ENCODE measurements at places on chromosomes 1 and 21. TPM values are rescaled to one million over a fixed set of nuclear protein-coding genes. Genes with fewer than 3 reads are reported as not detected.

- no peak for DNase-seq
Observed at GRCh38 chr1:29671446-29672356, 435.4 kb downstream of the PTPRU start.

GRCh38 chr1:225378880-225379279, 49.0 kb downstream of the LBR start:
- DNase-seq, result peak; percentile 37

DNA sequence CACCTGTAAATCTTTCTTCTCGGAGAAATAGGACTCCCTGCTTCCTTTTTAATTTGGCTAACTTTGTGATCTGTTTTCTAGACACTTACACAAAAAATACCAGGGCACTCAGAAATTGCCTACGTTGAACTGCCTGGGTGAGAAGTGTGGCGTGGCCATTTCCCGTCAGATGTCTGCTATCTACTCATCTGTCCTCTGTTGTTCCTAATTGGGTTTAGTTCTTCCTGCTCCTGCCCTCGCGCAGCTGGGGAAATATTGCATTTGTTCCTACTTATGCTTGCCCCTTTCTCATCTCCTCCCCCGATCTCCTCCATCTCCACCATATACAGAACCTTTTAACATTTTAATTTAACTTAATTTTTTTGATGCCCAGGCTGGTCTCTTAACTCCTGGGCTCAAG, 55.1 kb downstream of the CD58 start:
- no peak for DNase-seq

DNA sequence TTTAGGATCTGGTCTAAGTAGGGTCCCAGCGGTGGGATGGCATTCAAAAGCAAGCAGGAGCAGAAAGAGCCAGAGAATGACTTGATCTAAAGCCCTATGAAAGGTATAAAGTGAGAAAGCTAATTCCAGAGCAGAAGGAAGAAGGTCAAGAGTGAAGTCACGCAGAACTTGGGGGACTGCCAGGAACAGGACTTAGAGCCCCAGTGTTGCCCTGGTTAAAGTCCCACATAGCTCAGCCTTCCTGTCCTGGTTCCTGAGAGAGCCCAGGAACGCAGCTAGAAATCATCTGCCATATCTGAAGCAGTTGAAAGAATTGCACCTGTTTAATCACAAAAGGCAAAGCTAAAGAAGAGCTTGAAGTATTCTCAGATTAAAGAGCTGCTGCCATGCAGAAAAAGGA, 160.6 kb upstream of the ATP1B1 start:
- DNase-seq, result no peak

- DNase-seq, result no peak
Observed at GRCh38 chr21:33259428-33259827, 6.7 kb upstream of the IL10RB start.

DNA sequence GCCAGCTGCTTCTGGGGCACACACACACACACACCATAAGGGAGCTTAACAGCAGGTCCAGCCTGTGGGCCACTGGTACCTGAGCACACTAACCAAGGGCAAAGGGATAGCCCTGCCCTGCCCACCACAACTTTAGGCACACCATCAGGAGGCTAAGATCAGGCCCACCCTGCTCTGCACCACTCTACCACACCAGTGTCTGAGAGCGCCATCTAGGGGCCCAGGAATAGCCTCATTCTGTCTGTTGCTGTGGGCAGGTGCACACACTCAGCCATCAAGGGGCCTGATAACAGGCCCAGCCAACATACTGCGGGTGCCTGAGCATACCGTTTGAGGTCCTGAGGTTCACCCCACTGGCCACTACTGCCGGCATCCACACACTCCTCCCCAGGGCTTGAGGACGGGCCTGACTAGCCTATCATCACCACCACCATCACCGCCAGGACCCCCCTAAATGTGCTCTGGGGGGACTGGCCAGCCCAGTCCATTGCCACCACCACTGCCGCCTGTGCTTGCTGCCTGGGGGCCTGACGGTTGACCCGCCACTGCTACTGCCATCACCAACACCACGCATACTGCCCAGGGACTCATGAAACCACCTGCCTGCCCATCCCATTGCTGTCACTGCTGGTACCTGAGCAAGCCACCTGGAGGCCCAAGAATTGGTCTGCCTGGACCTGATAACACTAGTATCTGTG, 31.3 kb downstream of the NSL1 start:
- no peak for DNase-seq

GRCh38 chr1:228062812-228063211, 19.7 kb upstream of the ARF1 start:
- DNase-seq, result no peak

HUNK gene
- polyA plus RNA-seq, result 0.48 TPM

GRCh38 chr1:39996396-39997004, 41.6 kb downstream of the MFSD2A start:
- DNase-seq, result no peak

PRAMEF18 gene
- polyA plus RNA-seq, result not detected

- DNase-seq, result peak; percentile 33
Observed at GRCh38 chr1:225474986-225475820, 47.4 kb upstream of the LBR start.

- DNase-seq, result no peak
Observed at GRCh38 chr1:3821004-3821403, 24.7 kb upstream of the LRRC47 start.

- DNase-seq, result no peak
Observed at GRCh38 chr1:115113766-115114165, 24.5 kb upstream of the TSPAN2 start.

DNA sequence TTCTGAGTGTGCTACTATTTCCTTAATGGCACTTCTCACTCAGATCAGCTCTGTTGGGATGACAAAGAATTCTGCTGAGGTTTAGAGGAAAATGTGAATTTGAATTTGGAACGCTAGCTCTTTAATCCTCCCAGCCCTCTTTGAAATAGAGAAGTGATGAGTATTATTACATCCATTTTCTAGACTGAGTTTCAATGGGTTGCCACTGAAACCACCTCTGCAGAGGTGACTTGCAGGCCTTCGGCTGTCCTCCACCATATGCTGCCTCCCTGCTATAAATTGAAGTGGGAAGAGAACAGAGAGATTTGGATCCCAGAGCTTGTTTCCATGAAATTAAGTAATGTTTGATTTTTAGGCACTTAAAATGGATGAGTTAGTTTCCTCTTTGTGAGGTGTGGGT, 363.2 kb upstream of the SNX7 start:
- no peak for DNase-seq

GRCh38 chr1:18360251-18360650, 120.5 kb upstream of the KLHDC7A start:
- no peak for DNase-seq

GRCh38 chr1:227357171-227357926, 39.1 kb upstream of the CDC42BPA start:
- DNase-seq, result peak; percentile 58

- DNase-seq, result peak; percentile 18
Observed at GRCh38 chr1:17919525-17920439, 164.6 kb downstream of the ACTL8 start.

GRCh38 chr1:171754353-171754705, 12.5 kb upstream of the VAMP4 start:
- peak; percentile 85 for DNase-seq

- DNase-seq, result no peak
Observed at GRCh38 chr1:52474807-52475206, 70.4 kb downstream of the PRPF38A start.

DNA sequence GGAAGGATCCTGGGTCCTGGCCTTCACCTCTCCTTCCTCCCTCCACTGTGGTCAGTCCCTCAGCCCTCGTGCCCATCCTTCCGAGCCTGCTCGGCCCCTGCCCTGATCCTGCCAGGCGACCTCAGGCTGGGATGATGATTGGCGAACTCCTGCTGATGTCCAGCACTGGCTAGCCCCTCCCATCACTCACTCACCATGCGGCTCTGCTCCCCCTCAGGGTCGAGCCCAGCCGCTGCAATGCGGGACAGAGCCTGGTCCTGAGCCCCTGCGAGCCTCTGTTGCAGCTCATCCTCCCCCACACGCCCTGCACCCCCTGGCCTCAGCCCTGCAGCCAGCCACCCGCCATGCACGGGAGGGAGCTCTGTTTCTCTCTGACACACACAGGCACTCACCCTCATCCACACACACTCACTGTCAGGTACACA, 100.2 kb downstream of the DMRTB1 start:
- no peak for DNase-seq

MSH4 gene
- 0.04 TPM for polyA plus RNA-seq

DNA sequence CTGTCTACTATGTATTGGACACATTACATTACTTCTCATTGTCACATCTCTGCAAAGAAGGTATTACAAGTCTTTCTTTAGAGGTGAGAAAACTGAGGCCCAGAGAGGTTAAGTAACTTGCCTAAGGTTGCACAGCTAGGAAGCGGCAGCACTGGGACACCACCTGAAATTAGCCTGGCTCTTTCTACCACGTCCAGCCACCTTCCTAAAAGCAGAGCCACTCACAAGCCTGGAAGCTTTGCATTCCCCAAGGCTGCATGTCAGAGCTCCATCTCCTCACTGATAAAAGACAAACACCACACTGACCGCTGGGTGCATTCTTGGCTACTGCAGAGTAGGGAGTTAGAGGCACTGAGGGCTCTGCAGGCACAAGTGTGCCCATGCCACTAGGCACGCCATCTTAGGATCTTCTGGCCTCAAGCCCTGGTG, 2.4 kb downstream of the CD247 start:
- no peak for DNase-seq

GRCh38 chr1:201409440-201409839, 10.3 kb upstream of the LAD1 start:
- DNase-seq, result no peak

FUBP1 gene
- 123 TPM for polyA plus RNA-seq

FCRL2 gene
- polyA plus RNA-seq, result not detected

DNA sequence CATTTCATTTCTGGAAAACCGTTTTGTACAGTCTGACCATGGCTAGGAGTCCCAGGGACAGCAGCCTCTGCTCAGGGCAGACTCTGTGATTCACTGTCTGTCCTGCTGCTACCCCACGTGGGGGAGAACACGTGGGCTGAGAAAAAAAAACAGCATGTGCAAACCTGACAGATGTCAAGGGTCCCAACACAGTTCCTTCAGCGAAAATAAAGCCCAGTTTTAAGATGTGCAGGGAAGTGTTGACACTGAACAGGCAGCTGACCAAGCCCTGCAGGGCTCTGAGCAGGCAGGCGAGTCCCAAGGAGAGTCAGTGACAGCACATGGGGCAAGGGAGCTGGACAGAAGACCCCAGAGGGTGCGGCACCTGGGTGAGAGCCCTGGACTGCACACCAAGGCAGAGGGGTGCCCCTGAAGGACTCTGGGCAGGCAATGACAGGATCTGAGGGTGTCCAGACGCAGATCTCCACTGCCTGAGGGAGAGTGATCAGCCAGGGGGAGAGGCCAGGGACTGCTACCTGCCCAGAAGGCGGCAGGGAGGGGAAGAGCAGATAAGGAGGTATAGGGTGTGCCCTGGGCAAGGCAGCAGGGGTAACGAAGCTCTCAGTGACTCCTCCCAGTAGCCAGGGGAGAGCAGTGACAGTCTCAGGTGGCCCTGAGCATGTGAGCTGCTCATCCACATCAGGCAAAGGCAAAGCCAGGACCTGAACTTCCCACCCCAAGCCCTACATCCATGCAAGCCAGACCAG, 5.1 kb upstream of the SPATC1L start:
- no peak for DNase-seq

DNA sequence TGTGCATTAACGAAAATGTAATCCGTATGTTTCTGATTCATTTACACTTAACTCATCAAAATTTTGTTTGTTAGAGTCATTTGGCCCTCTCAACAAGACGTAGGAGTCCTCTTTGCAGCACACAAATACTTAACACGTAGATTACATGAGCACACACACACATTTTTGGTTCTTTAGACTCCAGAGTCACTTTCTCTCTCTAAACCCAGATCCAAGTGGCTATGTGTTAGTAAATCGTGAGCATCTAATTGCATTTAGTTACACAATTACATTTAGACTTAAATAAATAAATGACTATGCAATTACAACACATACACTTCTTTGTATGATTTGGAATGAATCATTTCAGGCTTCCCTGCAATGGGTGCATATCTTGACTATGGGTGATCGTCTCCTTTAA, 109.0 kb upstream of the GREM2 start:
- no peak for DNase-seq

DNA sequence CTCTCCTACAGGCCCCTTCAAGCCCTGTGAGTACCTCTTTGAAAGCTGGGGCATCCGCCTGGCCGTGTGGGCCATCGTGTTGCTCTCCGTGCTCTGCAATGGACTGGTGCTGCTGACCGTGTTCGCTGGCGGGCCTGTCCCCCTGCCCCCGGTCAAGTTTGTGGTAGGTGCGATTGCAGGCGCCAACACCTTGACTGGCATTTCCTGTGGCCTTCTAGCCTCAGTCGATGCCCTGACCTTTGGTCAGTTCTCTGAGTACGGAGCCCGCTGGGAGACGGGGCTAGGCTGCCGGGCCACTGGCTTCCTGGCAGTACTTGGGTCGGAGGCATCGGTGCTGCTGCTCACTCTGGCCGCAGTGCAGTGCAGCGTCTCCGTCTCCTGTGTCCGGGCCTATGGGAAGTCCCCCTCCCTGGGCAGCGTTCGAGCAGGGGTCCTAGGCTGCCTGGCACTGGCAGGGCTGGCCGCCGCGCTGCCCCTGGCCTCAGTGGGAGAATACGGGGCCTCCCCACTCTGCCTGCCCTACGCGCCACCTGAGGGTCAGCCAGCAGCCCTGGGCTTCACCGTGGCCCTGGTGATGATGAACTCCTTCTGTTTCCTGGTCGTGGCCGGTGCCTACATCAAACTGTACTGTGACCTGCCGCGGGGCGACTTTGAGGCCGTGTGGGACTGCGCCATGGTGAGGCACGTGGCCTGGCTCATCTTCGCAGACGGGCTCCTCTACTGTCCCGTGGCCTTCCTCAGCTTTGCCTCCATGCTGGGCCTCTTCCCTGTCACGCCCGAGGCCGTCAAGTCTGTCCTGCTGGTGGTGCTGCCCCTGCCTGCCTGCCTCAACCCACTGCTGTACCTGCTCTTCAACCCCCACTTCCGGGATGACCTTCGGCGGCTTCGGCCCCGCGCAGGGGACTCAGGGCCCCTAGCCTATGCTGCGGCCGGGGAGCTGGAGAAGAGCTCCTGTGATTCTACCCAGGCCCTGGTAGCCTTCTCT, 23.5 kb downstream of the UBE2T start:
- DNase-seq, result no peak

SLAMF9 gene
- polyA plus RNA-seq, result not detected

DDI2 gene
- polyA plus RNA-seq, result 8.7 TPM

ADARB1 gene
- polyA plus RNA-seq, result 27.9 TPM

FCRL4 gene
- polyA plus RNA-seq, result not detected

LENEP gene
- polyA plus RNA-seq, result 0.21 TPM

PLA2G2C gene
- polyA plus RNA-seq, result not detected

DNA sequence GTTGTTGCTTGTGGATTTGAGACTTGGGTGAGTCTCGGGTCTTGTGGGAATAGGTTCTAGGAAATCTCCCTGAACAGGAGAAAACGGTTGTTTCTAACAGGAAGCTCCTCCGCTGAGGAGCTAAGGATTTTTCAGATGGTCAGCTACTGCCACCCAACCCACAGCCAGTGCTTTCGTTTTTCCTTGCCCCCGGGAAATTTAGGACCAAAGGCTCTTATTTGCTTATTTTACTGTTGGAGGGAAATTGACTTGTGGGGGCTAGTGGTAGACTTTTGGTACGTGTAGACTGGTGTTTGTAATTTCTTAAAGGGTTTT, 792 bp downstream of the SNX7 start:
- peak; percentile 10 for DNase-seq

CD1D gene
- not detected for polyA plus RNA-seq

- DNase-seq, result no peak
Observed at GRCh38 chr1:16241221-16241708, 4.3 kb upstream of the CPLANE2 start.
